ENCODE measurements at places on chromosomes 2 and 18.
A peak's percentile ranks its signal among the peaks of the same experiment; 100 is the strongest.

DNA sequence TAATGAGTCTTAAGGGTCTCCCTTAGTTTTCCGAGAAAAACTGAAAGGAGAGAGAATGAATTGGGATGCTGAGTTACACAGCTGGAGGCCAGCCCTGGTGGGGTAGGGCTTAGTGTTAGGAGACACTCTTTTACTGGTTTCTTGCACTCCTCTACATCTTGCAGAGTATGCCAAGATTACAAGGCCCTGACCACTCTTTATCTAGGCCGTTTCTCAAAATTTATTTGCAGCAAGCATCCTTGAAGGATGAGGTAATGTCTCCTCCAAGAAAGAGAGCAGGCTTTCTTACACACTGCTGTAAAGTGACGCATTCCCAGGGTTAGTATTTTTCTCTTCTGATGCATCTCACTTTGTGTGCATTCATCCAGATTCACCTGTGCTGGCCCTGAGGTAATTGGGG lies 166.2 kb downstream of the TDRD15 start:
- DNase-seq, result no peak

GRCh38 chr2:73697606-73698005 lies 39.5 kb downstream of the TPRKB start:
- DNase-seq, result no peak

DNA sequence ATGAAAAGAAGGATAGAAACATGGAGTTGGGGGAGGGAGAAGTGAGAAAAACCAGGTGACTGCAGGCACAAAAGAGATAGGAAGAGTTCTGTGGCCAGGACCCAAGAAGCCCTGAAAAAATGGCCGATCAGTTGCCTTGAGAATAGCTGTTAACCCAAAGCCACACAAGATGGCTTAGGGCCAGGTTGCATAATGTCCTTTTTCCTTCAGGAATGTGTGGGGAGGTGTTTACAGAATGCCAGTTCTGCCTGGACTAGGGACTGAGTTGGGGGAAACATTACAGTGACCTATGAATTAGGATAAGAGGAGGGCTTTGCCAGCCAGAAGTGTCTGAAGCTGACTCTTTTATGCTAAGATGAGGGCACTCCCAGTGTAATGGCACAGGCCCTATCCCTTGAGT lies 17.1 kb downstream of the FAM110C start:
- no peak for DNase-seq

DNA sequence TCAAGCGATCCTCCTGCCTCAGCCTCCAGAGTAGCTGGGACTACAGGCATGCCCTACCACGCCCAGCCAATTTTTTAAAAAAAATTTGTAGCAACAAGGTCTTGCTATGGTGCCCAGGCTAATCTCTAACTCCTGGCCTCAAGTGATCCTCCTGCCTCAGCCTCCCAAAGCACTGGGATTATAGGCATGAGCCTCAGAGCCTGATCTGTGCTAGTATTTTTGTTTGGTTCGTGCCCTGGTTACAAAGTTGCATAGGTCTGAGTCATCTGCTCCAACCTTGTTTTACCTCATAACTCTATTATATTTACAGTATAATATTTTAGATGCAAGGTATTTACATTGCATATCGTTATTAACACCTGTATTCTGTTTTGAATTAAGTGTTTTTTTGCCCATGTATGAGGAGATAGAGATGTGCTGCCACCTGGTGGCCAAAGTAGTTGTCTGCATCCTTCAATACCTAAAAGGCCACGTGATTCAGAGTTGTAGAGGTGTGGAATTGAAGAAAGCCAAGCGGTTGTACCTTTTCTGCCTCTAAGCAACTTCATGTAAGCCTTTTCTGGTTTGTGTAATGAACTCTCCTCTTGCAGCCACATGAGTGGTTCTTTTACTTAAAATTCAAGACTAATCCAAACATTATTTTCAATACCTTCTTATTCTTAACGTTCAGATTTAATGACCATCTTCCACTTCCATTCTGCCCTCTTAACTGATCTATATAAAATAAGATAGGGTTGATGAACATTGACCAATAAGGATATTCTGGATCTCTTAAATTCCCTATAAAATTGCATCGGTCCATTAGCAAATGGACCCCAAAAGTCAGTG lies 19.9 kb upstream of the CABYR start:
- DNase-seq, result peak; percentile 67

DNA sequence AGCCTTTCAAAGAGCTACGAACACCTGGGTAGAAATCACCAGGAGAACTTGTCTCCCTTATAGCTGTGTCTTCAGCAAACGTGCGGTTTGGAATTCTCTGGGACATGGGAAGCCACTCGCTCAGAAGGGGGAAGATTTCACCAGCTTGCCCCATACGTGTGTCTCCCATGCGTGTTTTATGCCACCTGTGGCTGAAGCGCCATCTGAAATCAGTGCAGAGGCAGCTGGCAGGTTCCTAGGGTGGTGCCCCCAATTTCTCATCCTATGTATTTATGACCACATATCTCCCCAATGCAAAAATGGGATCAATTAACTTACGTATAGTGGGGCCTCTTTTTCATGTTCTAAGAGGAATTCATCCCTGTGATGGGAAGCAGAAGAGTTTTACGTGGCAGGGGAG lies 81.6 kb downstream of the TPO start:
- DNase-seq, result no peak

- peak; percentile 40 for DNase-seq
Measured at GRCh38 chr18:45828917-45829811, 3.7 kb downstream of the SIGLEC15 start.

- DNase-seq, result no peak
Measured at GRCh38 chr2:1256632-1257324, 156.5 kb upstream of the TPO start.

DNA sequence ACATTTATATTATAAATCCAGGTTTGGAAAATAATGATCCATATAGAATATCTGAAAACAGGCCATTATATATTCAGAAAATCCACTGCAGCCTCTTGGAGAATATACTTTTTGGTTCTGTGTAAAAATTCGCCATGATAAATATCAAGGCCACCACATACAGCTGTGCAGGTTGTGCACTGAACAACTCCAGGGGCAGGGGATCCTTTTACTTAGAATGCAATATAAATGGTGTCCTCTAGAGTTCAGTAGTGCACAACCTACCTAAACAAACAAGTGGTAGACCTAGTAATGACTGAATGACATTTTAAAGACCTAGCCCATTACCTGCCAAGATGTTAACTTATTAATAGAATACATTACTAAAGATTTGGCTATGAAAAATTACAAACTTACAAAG lies 22.4 kb downstream of the MOGAT1 start:
- DNase-seq, result no peak

GRCh38 chr2:109206569-109207146 lies 77.7 kb downstream of the SH3RF3 start:
- DNase-seq, result no peak

GRCh38 chr2:179373816-179374215 lies 109.2 kb upstream of the SESTD1 start:
- DNase-seq, result no peak

DNA sequence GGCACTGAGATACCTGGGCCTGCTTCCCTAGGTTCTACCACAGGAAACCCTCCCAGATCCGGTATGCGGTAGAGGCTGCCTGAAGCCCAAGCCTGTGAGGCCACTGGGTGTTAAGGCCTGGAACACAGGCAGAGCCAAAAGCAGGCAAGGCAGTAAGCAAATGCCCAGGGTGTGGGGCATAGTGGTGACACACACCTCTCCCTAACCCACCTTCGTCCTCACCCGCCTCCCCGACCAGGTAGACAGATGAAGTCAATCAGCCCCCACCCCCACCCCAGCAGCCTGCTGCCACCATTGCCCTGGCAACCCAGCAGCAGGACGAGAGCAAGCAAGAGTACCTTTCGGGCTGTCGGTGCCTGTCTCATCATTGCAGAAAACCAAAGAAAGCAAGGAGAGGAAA lies 6.1 kb downstream of the DCTN1 start:
- DNase-seq, result peak; percentile 46

DNA sequence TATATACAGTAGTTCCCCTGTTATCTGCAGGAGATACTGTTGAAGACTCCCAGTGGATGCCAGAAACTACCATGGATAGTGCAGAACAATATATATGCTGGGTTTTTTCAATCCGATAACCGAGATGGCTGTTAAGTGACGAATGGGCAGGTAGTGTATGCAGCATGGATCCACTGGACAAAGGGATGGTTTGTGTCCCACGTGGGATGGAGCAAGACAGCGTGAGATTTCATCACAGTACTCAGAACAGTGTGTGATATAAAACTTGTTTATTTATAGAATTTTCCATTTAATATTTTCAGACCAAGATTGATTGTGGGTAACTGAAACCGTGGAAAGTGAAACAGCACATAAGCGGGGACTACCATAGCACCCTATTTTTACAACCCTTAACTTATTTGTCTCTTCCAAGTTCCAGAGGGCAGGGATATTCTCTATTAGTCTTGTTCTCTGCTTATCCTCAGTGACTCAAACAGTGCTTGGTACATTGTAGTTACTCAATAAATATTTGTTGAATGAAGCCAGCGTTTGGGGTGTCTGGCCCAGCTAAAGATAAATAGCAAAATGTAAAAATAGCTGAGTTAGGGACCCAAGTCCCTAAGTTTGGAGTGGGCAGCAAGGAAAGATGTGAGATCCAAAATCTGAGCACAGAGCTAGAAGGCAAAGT lies 50.0 kb downstream of the RHBDD1 start:
- no peak for DNase-seq

DNA sequence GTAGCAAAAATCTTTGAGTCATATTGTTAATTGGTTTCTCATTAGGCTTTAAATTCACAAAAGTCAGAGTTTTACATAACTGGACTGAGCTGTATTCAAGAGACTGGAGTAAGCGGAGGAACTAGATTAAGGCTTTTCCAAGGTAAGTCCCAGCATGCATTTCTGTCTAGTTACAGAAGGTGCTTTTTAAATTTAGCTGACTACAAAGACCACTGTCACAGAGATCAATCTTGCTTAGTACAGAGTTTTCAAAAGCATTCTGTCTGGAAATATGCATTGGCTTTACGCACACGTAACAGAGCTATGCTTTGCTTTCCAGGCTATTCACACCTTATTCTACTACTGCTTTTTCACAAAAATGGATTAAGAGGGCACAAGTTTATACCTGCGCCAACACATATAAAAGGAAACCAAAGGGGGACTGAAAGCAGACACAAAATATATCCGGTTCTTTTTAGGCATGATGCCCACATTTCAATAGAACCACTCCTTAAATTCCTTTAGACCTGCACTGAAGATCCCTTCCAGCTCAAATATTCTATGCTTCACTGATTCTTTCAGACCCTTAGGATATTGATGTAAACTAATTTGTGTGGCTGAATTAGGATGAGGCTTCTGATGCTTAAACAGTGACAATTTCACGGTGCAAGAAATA lies 560.7 kb upstream of the CRIM1 start:
- DNase-seq, result no peak

DNA sequence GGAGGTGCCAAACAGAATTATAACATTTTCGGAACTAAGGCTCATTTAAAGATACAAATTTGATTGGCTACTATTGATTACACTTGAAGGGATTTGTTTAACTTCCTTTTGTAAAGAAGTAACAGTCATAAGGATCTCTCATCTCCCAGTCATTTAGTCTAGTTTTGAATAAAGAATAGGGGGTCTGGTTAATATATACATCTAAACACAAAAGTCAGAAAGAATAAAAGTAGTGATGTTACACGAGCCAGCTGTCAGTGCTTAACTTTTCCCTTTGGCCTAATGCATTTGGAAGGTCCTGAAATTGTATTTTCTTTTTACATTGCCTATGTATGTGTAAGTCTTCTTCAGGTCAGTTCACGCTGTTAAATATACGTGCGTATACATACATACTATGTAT lies 8.1 kb downstream of the SEPTIN2 start:
- DNase-seq, result no peak

GRCh38 chr2:141348481-141348880 lies 782.3 kb downstream of the LRP1B start:
- DNase-seq, result no peak

DNA sequence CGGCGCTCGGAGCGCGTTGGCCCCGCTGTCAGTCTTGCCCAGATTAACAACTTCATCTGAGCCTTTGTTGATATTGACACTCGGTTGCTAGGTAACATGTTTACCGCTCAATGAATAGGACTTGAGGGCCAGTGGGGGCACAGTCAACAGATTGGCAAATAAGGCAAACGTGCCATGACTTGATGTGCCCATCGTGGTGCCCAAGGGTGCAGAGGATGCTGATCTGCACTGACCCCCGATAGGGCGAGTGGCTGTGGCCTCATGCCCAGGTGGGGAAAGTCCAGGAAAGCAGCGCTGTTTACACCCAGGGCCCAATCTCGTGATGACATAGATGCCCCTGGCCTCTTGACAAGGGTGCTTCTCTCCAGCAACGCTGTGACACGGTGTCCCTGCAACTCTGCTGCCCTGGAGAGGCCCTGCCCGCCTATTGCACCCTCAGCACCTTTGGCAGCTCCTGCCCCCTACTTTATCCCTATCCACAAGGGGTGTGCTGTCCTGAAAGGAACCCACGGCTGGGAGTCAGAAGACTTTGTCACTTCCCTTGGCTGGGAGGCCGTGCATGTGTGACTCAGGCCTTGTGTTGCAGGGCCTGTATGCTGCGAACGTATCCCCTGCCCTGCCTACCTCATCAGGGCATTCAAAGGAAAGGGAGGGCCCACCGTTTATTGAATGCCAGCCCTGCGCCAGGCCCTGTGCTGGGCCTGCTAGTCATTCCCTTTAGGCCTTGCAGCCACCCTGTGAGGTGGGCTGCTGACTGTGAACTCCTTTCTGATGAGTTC lies 158.0 kb downstream of the INHBB start:
- DNase-seq, result no peak

- DNase-seq, result no peak
Measured at GRCh38 chr2:119377993-119378345, 11.2 kb downstream of the DBI start.

GRCh38 chr2:128617661-128618060 lies 299.0 kb upstream of the HS6ST1 start:
- DNase-seq, result no peak

GRCh38 chr2:64617631-64618151 lies 36.0 kb downstream of the SERTAD2 start:
- DNase-seq, result peak; percentile 65

GRCh38 chr2:140164449-140164848 lies 1384.3 kb upstream of the NXPH2 start:
- no peak for DNase-seq

DNA sequence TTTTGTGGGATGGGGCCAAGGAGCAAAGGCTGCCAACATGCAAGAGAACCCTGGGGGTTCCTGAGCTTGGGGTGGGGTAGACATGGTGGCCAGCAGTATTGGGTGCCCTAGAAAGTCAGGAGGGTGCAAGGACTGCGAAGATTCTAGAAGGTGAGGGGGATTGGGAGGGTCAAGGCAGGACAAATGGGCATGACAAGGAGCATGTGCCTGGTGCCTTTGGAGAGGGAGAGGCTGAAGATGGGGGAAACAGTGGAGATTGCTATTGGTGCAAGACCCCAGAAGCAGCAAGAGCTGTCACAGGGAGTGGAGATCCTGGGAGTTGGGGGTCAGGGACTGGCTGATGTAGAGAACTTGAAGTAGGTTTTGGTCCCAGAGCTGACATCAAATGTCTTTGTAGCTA lies 7.5 kb downstream of the B3GNT2 start:
- no peak for DNase-seq

- no peak for DNase-seq
Measured at GRCh38 chr18:6004683-6005082, 109.4 kb upstream of the TMEM200C start.

All from D341Med (cell line).